ENCODE measurements at places on chromosomes 1 and 21.

DNA sequence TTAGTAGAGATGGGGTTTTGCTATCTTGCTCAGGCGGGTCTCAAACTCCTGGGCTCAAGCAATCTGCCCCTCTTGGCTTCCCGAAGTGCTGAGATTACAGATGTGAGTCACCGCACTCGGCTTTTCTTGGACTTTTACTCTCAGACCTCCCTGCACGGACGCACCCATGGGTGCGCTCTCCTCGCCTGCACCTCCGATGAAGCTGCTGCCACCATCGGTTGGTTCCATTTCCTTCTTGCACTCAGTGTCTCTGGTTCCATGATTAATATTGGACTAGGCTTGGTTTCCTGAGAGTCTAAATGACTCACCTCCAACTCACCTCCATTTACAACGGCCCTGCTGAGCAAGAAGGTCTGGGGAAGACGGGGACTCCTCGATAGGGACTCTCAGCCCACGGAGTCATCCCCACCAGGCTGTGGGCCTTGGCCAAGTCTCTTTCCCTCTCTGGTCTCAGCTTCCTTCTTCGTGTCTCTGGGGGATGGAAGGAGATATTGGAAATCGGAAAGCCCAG is 6.7 kb upstream of the TNFRSF8 start:
- no peak for DNase-seq

DNA sequence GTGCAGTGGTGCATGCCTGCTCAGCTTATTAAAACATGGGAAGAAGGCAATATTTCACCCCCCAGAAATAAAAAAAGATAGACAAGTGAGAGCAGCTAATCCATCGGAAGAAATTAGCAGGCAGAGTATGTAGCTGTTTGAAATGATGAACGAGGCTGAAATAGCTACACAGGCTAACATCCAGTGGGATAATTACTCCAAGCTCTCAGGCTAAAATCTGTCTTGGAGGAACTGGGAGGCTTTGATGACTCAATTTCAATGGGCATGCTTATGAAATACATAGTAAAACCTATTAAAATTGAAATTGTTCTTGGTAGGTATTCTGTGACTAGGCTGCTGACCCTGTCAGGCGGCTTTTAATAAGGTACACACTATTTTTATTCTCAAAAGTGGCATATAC is 84.1 kb upstream of the RRP15 start:
- DNase-seq = no peak

- DNase-seq = no peak
These were observed 100.3 kb upstream of the CHODL start for GRCh38 chr21:18144339-18144738.

DNA sequence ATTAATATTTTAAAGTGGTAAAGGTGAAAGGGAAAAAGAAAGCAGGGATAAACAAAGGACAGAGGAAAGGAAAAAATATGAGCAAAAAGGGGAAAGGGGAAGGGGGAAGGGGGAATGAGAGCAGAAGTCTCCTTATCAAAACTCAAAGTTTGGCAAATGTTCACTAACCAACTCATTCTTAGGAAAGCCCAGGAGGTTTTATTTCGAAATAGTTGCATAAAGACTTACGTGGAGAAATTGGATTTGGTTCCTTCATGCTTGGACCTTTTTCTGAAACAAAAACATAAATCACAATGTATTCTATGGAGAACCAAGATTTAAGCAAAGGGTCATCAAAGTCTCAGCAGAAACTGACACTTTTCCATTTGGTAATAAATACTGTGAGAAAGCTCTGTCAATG is 188.1 kb downstream of the TGFBR3 start:
- DNase-seq = no peak

DNA sequence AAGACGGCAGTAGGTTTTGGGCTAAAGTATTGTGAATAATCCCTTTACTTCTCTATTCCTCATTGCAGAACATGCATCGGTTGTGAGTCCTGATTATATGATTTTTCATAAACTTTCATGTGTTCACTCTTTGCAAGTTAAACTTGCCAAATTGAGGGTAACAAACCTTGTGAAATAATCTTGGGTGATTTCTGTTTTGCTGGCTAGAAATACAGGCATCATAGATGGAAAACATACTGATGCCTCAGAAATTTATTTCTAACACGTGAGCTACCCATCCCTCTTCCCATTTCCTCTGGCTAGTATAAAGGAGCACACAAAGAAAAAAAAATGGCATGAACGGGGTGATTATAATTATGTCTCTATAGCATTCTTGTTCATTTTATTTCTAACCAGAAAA is 39.6 kb downstream of the RGS5 start:
- DNase-seq = no peak

DNA sequence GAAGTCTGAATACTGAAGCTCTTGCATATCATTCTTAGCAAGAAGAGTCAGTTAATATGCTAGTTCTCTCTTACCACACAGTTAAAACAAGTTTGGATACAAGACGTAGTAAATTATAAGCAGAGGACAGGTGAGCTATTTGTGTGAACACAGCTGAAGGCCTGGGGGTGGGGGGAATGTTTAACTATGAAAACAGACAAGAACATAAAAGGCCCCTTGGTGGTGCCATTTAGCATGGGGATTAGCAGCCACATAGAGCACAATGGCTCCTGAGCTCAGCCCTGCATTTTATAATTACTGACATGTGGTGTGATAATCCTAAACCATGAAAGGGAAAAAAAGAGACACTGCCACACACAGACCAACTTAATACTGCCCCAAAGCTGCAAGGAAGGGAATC is 94.8 kb downstream of the TGFBR3 start:
- no peak for DNase-seq

GRCh38 chr1:228753786-228754360 is 18.6 kb downstream of the RHOU start:
- peak; percentile 13 for DNase-seq
